ENCODE measurements at places on chromosomes 2 and 18.
A peak's percentile ranks its signal among the peaks of the same experiment; 100 is the strongest.

DNA sequence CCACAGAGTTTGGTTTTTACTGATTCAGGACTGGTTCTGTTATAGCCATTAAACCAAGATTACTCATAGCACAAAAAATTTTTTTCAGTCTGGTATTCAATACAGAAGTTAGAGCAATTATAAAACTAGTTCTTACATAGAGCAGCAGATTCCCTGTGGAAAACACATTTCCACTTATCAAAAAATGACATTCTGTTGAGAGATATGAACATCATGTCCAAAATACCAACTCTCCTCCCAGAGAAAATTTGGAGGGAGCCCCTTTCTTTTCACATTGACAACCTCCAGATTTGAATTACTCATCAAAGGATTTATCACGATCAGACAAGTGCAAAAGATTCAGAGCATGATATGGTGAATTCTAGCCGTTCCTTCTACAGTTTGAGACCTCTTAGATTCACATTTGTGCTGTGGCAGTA lies 126.8 kb upstream of the SERPINE2 start:
- no peak for DNase-seq

DNA sequence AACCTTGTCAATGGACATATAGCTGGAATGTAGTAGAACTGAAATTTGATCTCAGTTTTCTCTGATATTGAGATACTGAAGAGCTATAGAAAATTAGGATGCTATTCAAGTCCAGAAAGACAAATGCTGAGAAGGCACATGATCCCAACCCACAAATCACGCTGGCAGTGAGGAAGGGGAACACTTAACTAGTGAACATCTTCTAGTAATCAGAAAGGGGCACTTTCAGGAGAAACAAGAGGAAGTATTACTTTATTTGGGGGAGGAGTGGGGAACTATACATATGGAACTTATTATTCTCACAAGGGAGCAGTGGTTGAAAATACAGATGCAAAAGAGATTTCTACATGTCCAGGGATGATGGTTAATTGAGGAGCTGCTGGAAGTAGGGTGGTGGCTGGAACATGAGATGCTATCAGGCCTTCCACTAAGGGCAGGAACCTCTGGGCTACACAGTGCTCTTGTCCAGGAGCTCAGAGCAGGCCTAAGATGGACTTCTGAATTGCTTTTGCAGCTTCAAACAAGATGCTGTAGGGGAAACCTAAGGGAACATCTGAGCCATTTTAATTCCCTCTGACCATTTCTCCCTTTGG lies 79.3 kb downstream of the TGFA start:
- no peak for DNase-seq

DNA sequence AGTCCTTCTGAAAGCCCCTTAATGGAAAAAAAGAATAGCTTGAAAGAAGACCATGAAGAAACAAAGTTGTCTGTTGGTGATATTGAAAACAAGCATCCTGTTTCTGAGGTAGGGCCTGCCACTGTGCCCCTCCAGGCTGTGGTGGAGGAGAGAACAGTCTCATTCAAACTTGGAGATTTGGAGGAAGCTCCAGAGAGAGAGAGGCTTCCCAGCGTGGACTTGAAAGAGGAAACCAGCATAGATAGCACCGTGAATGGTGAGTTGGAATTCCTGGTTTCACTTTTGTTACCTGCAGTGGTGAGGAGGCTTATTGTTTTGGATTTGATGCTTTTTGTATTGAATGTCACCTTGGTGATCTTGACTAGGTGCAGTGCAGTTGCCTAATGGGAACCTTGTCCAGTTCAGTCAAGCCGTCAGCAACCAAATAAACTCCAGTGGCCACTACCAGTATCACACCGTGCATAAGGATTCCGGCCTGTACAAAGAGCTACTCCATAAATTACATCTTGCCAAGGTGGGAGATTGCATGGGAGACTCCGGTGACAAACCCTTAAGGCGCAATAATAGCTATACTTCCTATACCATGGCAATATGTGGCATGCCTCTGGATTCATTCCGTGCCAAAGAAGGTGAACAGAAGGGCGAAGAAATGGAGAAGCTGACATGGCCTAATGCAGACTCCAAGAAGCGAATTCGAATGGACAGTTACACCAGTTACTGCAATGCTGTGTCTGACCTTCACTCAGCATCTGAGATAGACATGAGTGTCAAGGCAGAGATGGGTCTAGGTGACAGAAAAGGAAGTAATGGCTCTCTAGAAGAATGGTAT lies 13.3 kb downstream of the SLC20A1 start:
- no peak for DNase-seq

DNA sequence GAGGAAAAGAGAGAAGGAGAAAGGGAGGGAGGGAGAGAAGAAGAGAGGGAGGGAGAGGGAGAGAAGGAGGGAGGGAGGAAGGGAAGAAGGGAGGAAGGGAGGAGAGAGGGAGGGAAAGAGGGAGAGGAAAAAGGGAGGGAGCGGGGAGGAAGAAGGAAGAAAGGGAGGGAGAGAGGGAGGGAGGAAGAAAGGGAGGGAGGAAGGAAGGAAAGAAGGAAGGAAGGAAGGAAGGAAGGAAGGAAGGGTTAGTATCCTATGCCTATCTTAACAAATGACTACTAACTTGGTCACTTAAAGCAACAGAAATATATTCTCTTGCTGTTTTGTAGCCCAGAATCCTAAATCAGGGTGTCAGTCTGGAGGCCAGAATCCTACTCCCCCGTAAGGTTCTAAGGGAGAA lies 52.1 kb downstream of the CMPK2 start:
- no peak for DNase-seq

DNA sequence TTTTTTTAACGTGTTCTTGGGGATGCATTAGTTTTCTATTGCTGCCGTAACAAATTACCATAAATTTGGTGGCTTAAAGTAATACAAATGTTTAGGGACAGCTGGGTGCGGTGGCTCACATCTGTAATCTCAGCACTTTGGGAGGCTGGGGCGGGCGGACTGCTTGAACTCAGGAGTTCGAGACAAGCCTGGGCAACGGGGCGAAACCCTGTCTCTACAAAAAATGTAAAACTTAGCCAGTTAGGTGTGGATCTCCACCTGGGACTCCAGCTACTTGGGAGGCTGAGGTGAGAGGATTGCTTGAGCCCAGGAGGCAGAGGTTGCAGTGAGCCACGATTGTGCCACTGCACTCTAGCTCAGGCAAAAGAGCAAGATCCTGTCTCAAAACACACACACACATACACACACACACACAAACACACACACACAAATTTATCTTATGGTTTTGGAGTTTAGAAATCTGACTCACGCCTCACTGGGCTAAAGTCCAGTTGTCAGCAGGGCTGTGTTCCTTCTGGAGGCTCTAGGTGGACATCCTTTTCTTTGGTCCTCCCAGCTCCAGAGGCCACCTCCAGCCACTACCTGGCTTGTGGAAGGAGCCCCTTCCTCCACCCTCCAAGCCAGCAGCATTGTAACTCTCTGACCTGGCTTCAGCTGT lies 76.1 kb downstream of the SEPTIN10 start:
- DNase-seq: no peak

- no peak for DNase-seq
These were observed 64.7 kb upstream of the KLF7 start for GRCh38 chr2:207230261-207231105.

- no peak for DNase-seq
These were observed 267.9 kb downstream of the FBXO15 start for GRCh38 chr18:73879766-73880165.

- no peak for DNase-seq
These were observed 37.5 kb downstream of the LOXHD1 start for GRCh38 chr18:46619559-46619958.

DNA sequence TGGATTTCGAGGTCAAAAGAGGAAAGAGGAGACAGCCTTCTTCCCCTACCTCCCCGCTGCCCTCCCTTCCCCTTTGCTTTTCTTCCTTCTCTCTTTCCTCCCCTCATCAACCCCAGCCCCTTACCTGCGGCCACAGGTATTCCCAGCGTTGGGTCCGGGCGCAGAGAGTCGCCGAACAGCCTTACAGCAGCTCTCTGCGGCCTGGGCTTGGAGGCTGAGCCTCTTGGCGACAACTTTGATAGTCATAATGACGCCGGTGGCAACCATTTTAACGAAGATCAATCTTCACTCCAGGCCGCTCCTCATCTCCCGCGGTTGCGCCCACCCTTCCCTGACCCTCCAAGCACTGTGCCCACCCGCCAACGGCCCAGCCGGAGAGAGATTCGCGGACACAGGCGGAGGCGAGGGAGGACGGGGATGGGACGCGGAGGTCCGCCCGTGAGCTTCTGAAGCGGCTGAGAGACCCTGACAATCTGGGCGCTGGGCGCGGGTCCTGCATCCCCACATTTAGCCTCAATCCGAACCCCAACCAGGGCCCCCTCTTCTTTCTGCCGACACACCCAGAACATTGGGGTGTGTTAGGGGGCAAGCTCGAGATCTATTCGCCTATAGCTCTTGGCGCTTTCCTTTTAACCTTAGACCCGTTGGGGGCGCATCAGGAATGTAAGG lies 1.5 kb upstream of the EVX2 start:
- no peak for DNase-seq

DNA sequence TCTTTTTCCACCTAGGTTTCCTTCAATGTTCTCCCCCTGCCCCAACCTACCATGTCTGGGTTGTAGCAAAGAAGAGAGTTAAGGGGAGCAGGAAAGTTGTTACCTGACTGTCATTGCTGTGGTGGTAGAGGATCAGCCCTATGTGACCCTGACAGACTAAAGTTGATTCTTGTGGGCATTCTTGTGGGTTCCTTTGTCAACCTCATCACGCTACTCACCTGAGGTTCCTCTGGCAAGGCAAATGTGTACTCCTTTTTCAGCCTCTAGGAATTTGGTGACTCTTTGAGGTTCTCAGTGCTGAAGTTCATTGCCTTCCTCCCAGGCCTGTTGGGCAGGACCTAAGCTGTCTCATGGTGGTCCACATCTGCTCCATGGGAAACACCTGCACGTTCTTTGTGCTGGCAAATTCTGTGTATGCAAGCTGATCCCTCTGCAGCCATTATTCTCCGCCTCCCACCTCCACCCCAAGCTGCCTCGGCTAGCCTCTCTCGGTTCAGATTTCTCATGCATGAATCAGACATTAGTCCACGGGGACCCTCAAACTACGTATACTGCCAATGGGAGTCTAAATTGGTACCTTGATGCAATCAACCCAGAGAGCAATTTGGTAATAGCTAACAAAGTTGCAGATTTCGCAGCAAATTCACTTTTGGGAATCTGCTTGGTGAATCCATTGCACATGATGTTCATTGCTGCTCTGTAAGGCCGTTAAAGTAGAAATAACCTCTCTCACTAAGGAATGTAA lies 1.5 kb upstream of the GMCL1 start:
- no peak for DNase-seq

DNA sequence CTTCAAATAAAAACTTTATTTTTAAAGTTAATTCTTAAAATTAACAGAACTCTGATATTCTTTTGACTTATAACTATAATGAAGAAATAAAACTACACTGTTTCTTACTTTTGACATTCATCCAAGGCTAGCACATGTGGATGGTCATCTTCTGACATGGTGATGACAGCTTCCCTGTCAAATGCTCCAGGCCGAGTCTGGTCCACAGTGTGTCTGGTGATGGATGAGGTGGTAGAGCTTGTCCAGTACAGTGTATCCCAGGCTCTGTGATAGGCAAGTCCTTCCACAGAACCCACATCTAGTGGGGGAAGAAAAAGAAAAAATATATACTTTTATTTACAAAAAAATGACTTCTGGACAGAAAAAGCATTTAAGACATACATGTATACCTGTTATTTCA lies 1529.5 kb downstream of the LRP1B start:
- no peak for DNase-seq

DNA sequence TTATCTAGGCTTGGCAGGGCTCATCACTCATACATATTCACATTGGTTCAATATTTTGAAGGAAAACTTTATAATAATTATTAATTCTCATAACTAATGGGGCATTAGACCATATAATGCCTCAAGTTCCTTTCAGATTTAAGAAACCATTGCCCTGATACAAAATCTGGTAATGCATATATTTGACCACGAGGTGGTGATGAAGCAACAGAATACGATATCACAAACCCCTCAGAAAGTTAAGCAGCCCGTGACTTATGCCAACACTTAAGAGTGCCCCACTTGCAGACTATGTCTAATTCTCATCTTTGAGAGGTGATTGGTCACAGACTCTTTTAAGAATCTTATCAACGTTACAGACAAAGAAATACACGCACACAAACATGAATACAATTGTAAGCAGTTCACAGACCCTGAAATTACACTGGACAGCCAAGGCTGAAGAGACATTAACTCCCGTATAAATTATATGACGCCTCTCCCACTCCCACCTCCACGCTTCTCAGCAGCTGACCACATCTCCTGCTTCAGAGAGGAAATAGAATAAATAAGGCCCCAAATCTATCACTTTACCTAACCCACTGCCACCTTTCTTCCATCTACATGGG lies 20.7 kb upstream of the DNAH6 start:
- peak; percentile 21 for DNase-seq

DNA sequence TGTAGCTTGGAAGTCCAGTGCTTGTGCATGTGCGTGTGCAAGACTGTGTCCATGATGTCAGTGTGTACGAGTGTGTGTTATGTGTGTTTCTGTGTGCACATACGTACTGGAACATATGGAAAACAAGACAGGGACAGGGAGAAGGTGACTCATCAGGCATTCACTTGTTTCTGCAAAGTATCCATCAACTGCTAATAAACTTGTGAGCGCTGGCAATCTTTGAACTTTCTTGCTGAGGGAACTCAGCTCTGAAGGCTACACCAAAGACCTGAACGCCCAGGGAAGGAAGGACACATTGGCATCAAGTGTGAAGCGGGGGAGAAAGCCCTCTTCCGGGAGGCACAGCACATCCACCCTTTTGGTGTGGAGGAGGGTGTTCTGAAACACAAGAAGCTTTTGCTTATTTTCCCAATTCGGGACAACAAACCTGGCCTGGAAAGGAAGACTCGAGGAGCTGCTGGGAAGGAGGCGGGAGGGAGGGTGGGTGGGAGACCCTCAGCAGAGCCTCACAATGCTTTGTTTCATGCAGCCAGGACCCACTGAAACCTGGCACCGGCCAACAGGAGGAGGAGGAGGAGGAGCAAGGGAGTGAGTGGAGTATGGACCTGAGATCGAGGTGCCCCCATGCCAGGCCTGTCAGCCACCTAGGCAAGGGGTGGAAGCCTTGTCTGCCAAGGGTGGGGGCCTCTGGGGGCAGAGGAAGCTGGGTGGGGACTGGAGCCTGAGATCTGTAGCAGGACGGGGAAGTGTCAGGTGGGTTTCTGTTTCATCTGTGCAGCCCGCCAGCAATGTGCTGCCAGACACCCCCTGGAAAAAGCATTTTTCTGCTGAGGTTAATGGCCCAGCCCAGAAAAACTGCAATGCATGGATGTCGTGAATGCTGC lies 26.8 kb downstream of the SMAD7 start:
- no peak for DNase-seq

GRCh38 chr2:187994464-187995331 lies 297.0 kb upstream of the GULP1 start:
- DNase-seq: no peak

DNA sequence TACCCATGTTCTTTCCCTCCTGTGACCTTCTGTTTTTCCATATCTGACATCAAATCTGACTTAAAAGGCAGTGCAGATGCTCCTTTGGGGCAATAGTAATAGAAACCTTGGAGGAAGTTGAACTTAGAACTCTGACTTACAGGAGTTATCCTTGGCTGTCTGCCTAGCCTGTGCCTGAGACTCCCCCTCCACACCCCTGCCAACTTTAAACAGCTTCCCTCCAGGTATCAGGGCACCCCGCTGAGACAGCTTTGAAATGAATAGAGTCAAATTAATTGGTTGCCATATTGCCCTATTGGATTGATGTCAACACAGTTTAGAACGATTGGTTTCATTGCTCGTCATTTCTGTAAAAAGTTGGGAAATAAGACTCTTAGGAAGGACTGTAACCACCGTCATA lies 322.0 kb downstream of the PRKCE start:
- no peak for DNase-seq

- no peak for DNase-seq
These were observed 3.6 kb upstream of the PTPN18 start for GRCh38 chr2:130352237-130352636.

- DNase-seq: no peak
These were observed 9.8 kb downstream of the PPP1CB start for GRCh38 chr2:28761420-28761819.

Measured in CD4-positive, alpha-beta T cell treated with Interferon gamma for 1 hour (primary cell).